Activated T-helper 2 cell treated with anti-CD3 and anti-CD28 coated beads, Interferon-gamma antibody, Interleukin-2, Interleukin-4, amounts not matched to agents 10 μg/mL and 5 μg/mL and 100 μg/mL, durations not matched to agents 14 hours and 24 hours and 36 hours (primary cell): ENCODE measurements at places on chromosomes 7 and 10.

DNA sequence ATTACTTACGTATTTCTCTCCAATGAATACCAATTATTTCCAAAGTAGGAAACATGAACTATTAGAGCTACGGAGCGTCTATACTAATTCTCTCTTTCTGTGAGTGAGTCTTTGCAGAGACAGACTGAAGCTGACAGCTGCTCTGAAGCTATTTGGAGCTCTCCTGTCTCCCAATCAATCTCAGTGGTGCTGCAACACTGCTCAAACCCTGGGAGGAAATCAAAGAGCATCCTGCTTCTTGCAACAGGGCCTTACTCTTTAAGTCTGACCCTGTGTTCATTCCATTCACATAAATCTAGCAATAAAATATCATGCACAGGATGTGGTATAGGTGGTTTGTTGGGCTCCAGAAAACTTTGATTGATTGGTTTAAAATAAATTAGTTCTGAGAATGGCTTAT is 685.7 kb upstream of the IGFBP3 start:
- DNase-seq = no peak
- no peaks in the 10 kb centered on the region for H3K36me3 ChIP-seq
- H3K27ac ChIP-seq = no peak overlapping the region
- no peak overlapping the region for H3K4me3 ChIP-seq
- H3K27me3 ChIP-seq = no peaks in the 10 kb centered on the region

- no peak overlapping the region for H3K27ac ChIP-seq
- no peak overlapping the region for H3K4me3 ChIP-seq
- H3K36me3 ChIP-seq = no peaks in the 10 kb centered on the region
Observed at GRCh38 chr7:73888959-73889358, 28.0 kb downstream of the TMEM270 start.

- no peak overlapping the region for H3K27ac ChIP-seq
- peaks cover 8% of the 10 kb centered on the region for H3K27me3 ChIP-seq
- no peak for DNase-seq
- H3K4me3 ChIP-seq = no peak overlapping the region
- H3K4me1 ChIP-seq = peaks cover 10% of the 10 kb centered on the region
Observed at GRCh38 chr7:95180-95862, 97.0 kb upstream of the FAM20C start.

GRCh38 chr7:12030116-12030515 is 181.0 kb upstream of the TMEM106B start:
- no peak overlapping the region for H3K27ac ChIP-seq
- H3K4me1 ChIP-seq = peaks cover 2% of the 10 kb centered on the region
- no peak for DNase-seq
- no peaks in the 10 kb centered on the region for H3K27me3 ChIP-seq
- no peaks in the 10 kb centered on the region for H3K36me3 ChIP-seq
- no peak overlapping the region for H3K4me3 ChIP-seq

DNA sequence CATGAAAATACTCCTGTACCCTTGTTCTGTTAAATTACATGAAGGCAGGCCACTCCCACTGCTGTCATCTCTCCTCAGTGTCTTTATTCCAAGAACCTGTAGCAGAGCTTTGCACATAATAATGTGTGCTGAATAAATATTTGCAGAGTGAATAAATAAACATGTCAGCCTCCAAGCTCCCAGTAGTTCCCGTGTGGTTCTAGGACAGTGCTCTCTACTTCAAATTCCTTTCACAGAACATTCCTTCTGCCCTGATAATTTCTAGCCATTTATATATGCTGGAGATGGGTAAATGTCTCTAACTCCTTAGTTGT is 20.3 kb upstream of the HYAL4 start:
- peaks cover 16% of the 10 kb centered on the region for H3K27me3 ChIP-seq
- H3K27ac ChIP-seq = peak overlapping the region; percentile 42
- DNase-seq = no peak

- H3K27ac ChIP-seq = no peak overlapping the region
- no peaks in the 10 kb centered on the region for H3K4me1 ChIP-seq
- no peaks in the 10 kb centered on the region for H3K36me3 ChIP-seq
- no peak for DNase-seq
- H3K4me3 ChIP-seq = no peak overlapping the region
- H3K27me3 ChIP-seq = no peaks in the 10 kb centered on the region
Observed at GRCh38 chr7:33626869-33627268, 278.5 kb upstream of the BMPER start.

DNA sequence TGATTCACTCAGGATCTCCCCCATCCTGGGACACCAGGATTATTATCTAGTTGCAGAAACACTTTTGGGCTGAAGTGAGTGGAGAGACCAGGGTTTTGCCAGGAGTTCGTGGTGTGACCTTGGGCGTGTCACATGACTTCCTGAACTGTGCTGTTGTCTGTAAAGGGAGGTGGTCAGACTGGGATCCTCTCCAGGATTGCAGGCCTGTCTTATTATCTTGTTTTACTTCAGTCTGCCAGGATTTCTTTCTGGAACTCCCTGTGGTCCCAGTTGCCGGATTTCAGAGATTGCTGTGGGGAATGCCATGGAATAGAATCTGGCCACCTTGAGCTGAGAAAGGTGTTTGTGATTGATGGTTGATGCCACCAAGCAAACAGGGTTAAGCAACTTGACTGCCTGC is 35.8 kb downstream of the CRCP start:
- H3K4me1 ChIP-seq = peaks cover 19% of the 10 kb centered on the region
- no peak overlapping the region for H3K4me3 ChIP-seq
- H3K27me3 ChIP-seq = no peaks in the 10 kb centered on the region

DNA sequence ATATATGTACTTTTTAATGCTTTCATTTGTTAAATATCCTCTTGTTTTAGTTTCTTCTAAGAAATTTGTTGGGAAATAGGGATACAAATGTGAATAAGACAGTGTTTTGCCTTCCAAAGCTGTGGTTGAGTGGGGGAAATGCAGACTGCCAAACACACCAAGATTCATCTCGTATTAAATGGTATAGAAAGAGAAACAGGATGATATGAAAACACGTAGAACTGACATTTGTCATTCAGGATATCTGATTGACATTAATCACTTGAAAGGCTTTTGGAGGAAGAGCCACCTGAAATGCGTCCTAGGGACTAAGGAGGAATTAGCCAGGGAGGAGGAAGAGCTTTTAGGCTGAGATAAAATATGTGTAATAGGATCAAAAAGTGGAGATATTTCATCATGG is 287.4 kb upstream of the SEMA3C start:
- DNase-seq = no peak
- H3K27ac ChIP-seq = no peak overlapping the region
- no peak overlapping the region for H3K4me3 ChIP-seq
- no peaks in the 10 kb centered on the region for H3K36me3 ChIP-seq
- H3K27me3 ChIP-seq = no peaks in the 10 kb centered on the region

GRCh38 chr10:103382769-103383168 is 13.5 kb downstream of the ATP5MK start:
- no peaks in the 10 kb centered on the region for H3K27me3 ChIP-seq
- DNase-seq = no peak
- H3K4me1 ChIP-seq = no peaks in the 10 kb centered on the region
- no peak overlapping the region for H3K4me3 ChIP-seq

DNA sequence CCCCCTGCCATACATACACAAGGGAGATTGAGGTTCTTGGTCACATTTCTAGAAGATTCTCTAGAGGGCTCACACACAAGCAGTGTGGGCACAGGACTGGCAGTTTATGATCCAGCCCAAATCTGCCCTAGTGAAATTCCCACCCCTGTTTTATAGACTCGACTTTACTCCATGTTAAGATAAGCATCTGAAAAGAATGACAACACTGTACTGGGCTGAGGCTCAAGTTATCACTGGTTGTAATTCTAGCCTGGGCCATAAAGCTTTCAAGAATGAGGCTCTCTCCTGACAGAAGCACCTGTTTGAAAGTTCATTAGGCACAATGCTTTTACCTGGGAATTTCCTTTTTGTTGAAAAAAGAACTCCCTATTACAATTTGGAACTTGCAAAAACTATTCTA is 195.6 kb upstream of the GLI3 start:
- H3K4me3 ChIP-seq = no peak overlapping the region
- H3K27me3 ChIP-seq = no peaks in the 10 kb centered on the region
- DNase-seq = no peak
- no peak overlapping the region for H3K27ac ChIP-seq
- H3K36me3 ChIP-seq = no peaks in the 10 kb centered on the region
- H3K4me1 ChIP-seq = no peaks in the 10 kb centered on the region

DNA sequence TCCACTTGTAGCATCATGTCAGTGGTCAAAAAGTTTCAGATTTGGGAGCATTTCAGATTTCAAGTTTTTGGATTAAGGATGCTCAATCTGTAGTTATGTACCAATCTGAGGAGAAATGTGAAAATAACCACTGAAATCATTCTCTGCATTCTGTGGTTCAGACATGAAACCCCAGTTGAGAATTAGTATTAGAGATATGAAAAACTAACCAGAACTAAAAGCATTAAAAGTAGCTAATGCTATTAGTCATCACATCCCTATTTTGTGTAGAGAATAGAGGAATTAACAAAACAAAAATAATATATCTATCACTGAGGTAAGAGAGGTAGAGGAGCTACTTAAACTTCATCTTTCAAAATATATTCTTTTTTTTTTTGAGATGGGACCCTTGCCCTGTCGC is 28.0 kb downstream of the MICU1 start:
- DNase-seq = no peak
- H3K4me3 ChIP-seq = no peak overlapping the region
- no peaks in the 10 kb centered on the region for H3K27me3 ChIP-seq
- peaks cover 2% of the 10 kb centered on the region for H3K4me1 ChIP-seq
- H3K36me3 ChIP-seq = no peaks in the 10 kb centered on the region

DNA sequence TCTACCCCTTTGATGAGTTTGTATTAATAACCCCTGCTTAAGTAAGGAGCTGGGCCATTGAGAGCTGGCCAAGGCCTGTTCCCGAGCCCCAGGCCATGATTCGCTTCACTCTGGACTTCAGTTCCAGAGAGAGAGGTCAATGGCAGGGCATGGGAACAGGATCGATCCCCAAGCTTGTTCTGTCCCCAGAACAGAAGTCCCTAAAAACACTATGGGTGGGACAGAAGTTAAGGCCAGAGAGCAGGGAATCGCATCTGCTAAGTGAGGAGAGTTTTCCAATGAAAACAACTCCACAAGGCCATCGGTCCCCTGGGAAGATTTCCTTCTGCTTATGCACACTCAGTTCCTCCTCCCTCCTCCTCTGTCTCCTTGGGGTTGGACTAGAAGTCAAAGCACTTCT is 159.6 kb downstream of the LSM5 start:
- H3K36me3 ChIP-seq = no peaks in the 10 kb centered on the region
- H3K27me3 ChIP-seq = no peaks in the 10 kb centered on the region
- DNase-seq = no peak

DNA sequence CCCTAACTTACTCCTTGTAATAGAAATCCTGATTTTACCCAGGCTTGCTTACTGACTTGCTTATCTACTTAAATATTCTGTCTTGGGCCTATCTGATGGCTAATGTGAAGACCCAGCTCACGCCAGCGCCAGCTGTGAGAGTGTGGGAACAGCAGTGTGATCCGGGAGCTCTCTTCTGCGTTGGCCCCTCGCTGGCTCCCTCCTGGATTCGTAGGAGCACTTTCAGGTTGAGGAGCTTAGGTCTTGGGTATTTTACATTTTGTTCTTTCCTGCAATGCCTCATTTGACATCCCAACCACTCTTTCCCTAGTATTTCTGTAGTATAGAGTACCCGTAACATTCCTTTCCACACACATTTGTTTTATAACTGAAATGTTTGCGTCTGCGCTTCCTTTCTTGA is 51.7 kb downstream of the CREM start:
- no peak for DNase-seq
- no peak overlapping the region for H3K4me3 ChIP-seq
- H3K27ac ChIP-seq = no peak overlapping the region
- peaks cover 18% of the 10 kb centered on the region for H3K36me3 ChIP-seq

- H3K27me3 ChIP-seq = no peaks in the 10 kb centered on the region
- H3K4me3 ChIP-seq = no peak overlapping the region
- no peak overlapping the region for H3K27ac ChIP-seq
- H3K4me1 ChIP-seq = no peaks in the 10 kb centered on the region
- no peak for DNase-seq
Observed at GRCh38 chr7:5345671-5346070, 62.9 kb downstream of the SLC29A4 start.

GRCh38 chr10:59898125-59898835 is 8.1 kb downstream of the CCDC6 start:
- H3K27me3 ChIP-seq = no peaks in the 10 kb centered on the region
- DNase-seq = no peak
- H3K4me3 ChIP-seq = no peak overlapping the region

DNA sequence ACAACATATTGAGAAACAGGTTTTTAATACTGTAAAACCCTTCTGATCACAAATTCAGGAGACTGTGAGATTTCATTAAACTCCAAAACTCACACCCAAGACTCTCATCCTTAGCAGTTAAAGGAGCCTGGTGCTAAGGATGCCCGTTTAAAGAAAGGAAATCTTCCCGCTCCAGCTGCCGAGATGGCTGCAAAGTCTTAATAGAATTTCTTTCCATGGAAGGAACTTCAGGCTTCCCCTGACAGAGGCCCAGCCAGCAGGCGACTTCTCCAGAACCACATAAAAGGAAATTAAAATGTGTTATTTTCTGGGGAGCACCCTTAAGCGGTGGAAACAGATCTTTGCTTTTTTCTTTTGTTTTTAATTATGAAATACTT is 104.7 kb upstream of the CHST15 start:
- H3K4me1 ChIP-seq = no peaks in the 10 kb centered on the region
- H3K27ac ChIP-seq = no peak overlapping the region
- H3K36me3 ChIP-seq = no peaks in the 10 kb centered on the region
- no peak for DNase-seq
- no peak overlapping the region for H3K4me3 ChIP-seq

GRCh38 chr10:48213047-48213446 is 61.4 kb downstream of the FRMPD2 start:
- DNase-seq = no peak
- H3K27ac ChIP-seq = no peak overlapping the region
- no peak overlapping the region for H3K4me3 ChIP-seq
- H3K27me3 ChIP-seq = no peaks in the 10 kb centered on the region

DNA sequence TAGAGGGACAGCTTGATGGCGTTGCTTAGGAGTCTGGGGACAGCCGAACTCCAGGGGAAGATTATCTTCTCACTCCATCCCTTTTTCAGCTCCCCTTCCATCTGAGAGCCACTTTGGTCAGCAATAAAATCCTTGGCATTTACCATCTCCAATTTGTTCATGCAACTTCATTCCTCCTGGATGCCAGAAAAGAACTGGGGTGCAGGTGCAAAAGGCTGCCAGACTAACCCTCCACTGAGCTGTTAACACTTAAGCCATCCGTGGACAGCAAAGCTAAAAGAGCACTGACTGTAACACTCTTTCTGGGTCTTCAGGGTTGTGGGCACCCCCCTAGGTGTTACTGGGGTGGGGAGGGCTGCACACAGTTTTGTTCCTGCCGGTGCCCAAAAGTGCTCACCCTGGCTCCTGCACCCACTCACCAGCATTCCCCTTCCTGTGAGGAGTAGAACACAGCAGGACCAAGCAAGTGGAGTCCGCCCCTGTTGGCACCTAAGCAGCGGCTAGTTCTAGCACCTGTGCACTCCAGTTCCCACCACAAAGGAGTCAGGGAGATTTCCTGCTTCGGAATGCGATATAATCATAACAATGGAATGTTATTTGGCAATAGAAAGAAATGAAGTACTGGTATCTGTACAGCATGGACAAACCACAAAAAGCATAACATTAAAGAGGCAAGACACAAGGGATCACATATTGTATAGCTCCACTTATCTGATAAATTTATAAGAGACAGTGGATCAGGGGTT is 95.1 kb downstream of the NPY start:
- no peak overlapping the region for H3K27ac ChIP-seq
- DNase-seq = no peak
- peaks cover 15% of the 10 kb centered on the region for H3K27me3 ChIP-seq
- no peaks in the 10 kb centered on the region for H3K4me1 ChIP-seq
- H3K4me3 ChIP-seq = no peak overlapping the region
